ENCODE measurements at places on chromosomes 16 and 17.

DNA sequence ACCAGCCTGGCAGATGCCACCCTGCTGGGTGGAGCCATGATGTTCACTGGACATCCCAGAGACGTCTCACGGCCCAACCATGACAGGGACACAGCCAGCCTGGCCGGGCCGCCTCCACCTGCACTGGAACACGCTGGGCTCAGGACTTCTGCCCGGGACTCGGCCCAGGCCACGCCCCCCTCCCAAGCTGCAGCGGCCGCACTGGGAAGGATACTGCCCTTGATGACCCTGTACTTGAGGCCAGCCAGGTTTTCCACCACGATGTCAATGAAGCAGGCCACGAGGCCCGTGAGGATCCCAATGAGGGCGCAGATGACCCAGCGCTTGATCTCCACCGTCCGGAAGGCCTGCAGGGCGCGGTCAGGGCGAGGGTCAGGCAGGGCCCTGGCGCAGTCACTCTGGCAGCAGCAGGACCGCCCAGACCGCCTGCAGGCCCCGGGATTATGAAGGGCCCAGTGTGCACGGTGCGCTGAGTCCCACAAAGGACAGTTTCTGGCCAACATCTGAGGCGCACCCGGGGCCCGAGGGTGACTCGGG is 14.2 kb downstream of the CLCN7 start:
- no peak for DNase-seq

- no peak for DNase-seq
Observed at GRCh38 chr17:49986396-49987289, 8.4 kb downstream of the DLX3 start.

- no peak for DNase-seq
Observed at GRCh38 chr17:11300738-11301137, 59.7 kb downstream of the SHISA6 start.

DNA sequence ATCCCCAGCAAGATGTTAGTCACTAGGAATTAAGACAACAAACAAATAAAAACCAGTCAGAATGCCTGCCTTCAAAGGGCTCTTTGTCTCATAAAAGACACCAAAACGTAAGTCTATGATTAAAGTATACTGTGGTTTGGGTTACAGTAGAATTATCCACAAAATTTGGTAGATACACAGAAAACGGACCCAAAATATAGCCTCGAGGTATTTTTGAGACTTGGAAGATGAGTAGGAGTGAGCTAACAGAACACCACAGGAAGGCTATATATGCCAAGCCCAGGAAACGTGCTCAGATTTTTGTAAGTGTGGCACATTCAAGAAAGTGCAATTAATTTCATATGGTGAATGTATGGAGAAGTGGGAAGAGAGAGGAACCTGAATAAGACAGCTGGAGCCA is 831.4 kb downstream of the CDH11 start:
- DNase-seq = no peak

DNA sequence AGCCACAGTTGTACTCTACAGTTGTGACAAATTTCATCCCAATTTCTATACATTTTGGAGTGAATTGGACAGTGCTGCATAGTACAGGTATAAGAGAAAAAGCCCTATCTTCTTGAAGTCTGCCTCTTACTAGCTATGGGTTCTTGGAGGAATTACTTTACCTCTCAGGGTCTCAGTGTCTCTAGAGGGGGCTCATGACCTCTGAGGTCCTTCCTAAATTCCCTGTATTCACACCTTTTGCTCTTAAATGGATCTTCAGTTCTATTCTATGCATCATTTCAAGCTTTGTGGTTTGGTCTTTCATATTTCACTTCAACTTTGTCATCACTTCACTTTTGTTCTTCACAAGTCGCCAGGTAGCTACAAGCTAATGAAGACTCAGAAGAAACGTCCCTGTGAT is 71.2 kb upstream of the ERCC4 start:
- DNase-seq = no peak

- DNase-seq = no peak
Observed at GRCh38 chr16:4685776-4686496, 7.4 kb upstream of the NUDT16L1 start.

DNA sequence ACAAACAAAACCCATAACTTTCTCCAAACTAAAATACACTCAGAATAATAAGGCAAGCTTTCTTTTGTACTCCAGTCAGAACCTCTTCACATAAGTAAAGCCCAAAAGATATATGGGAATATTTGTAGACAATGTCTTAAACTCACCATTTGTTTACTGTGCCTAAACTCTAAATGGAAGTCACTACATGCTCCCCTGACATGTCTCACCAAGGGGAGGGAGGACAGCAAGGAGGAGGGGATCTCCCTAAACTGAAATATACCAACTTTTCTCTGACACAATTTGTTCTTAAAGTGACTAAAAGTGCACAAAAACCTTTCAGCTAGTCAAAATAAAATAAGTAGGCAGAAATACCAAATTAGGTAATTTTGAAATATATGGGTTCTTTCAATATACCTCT is 38.5 kb downstream of the GRB7 start:
- DNase-seq = no peak

DNA sequence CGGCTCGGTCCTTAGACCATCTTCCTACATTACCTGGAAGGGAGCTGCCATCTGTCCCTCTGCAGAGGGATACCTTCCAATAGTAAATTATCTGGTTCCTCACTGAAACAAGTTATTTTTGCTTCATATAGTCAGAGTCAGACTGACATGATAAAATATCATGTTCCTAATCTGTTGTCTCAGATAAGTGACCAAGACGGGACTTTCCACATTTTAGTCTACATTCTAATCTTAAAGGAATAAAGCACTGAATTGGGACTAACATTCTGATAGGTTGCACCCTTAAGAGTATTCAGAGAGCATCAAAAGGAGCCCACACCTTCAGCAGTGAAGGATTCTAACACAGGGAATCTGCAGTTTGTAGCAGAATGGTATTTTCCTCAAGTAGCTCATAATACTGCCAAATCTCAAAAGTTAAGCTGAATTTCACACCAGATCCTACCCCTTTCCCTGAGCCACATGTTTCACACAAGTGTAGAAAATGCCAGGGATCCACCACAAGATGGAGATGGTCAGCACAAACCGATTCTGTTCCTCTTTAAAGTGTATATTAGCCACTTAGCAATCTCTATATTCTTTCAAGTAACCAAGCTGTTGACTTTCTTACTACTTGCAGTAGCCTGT is 13.4 kb downstream of the GINS2 start:
- no peak for DNase-seq

DNA sequence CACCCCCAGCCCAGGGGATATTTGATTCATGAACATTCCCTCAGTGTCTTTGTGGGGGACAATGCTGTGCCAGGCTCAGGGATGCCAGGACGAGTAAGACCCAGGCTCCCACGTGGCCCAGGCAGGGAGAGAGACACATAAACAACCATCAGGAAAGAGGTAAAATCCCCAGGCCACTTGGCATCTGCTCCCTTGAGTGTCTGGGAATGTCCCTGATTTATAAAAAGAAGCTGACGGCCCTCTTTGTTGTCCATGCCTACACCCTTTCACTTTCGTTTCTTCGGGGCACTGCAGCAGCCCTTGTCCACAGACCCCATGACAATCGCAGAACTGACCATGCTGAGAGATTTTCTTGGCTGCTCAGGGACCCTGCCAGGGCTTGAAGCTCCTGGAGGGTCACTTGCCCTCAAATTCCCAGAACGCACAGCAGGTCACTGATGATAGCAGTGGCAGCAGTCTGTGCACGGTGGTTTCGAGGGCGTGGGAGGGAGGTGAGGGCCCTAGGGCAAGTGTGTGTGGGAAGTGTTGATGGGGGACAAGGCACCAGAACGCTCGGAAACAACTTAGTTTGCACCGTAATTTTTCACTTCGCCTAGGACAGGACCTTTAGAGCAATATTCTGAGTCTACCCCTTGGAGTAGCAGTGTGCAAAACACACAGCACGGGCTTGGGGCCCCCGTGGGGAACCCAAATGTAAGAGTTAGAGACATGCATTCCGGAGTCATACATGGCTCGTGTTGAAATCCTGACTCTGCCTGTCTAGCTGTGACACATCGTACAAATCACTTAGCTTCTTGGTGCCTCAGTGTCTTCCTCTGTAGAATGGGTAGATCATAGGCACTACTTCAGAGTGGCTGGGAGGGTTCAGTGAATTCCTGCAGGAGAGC is 4.7 kb downstream of the NOD2 start:
- DNase-seq = no peak

DNA sequence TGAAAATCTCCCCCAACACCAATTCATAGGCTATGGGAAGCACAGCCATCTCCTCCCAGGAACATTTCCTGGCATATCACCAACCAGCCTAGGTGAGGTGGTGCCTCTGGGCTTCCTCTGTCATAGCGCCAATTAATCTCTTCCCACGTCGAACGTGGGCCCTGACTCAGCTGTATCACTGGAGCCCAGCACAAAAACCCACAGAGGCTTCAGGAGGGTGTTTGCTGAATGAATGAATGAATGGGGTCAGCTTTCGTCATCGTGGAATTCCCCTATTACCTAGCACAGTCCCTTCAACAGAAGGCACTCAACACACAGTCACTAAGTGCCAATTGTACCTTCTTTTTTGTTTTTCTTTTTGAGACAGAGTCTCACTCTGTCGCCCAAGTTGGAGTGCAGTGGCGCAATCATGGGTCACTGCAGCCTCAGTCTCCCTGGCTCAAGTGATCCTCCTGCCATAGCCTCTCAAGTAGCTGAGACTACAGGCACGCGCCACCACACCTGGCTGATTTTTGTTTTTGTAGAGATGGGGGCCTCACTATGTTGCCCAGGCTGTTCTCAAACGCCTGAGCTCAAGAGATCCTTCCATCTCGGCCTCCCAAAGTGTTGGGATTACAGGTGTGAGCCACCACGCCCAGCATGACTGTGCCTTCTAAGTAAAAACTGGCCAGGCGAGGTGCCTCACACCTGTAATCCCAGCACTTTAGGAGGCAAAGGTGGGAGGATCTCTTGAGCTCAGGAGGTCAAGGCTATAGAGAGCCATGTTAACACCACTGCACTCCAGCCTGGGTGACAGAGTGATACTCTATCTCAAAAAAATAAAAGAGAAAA is 4.1 kb downstream of the ZNF688 start:
- no peak for DNase-seq

- no peak for DNase-seq
Observed at GRCh38 chr17:35238821-35239220, 4.1 kb upstream of the SLFN5 start.

GRCh38 chr17:74543891-74544760 is 1.8 kb downstream of the CD300C start:
- no peak for DNase-seq

- DNase-seq = peak; percentile 82
Observed at GRCh38 chr17:68101075-68101986, 65.8 kb downstream of the KPNA2 start.

DNA sequence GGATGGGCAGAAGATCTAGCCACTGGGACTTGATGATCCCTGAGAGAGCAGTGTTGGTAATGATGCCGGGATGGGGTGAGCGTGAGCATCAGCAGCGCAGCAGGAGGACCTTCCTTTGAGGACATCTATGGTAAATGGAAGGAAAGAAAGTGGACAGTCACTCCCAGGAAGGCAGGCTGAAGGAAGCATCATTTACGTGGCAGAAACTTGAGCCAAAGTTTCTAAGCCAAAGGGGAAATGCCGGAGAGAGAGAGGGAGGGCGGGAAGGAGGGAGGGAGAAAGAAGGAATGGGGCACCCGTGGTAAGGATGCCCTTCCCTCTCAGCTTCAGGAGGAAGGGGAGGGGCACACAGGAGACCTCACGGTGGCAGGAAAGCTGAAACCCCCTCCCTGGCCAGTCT is 86.3 kb upstream of the CACNG5 start:
- no peak for DNase-seq

- DNase-seq = no peak
Observed at GRCh38 chr16:11869353-11870228, 18.2 kb upstream of the RSL1D1 start.

DNA sequence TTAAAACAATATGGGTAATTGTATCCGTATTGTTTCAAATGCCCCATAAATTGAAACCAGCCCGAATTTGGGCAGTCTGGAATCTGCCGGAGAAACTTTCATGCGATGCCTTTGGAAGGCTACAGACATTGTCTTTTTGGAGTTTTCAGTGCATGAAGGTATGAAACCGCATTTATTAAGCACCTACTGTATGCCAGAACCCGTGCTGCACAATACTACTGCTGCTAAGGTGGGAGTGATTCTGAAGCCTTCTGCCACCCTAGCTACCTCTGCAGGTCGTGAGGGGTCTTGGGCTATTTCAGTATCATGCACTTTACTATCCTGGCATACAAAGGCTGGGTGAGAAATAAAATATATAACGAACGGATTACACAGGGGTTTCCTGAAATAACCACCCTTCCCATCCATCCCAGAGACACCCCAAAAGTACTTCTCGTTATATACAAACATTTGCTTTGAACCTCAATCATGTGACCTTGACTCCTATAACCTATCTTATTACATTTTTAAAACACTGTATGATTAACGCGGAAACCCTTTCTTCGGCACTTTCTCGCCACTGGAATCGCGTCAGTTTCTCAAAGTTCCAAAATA is 1.0 kb upstream of the MSI2 start:
- no peak for DNase-seq

DNA sequence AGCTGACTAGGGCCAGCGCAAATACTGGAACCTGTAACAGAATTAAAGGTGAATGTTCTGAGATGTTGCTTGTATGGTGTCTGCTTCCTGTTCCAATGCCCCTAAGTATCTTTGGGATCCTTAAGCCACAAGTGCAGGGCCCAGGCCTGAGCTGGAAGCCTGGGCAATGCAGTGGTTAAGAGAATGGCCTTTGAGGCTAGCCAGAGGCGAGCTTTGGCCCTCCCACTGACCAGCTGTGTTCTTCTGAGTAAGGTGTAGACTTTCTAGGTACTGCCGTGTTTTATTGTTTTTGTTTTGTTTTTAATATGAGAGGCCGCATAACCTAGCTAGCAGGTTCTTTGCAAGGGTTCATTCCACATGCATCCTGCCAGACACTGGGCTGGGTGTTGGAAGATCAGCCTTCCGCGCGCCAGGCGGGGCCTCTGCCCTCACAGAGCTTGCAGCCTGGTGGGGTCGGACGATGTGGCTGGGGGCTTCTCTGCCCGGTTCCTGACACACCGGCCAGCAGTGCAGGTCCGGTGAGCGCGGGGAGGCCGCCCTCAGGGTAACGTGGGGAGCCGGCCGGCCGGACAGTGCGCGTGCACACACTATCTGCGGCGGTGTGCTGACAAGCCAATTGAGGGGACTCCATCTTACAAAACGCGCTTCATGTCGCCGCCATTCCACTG is 551 bp upstream of the MLX start:
- no peak for DNase-seq

GRCh38 chr16:53695070-53695469 is 8.6 kb downstream of the RPGRIP1L start:
- DNase-seq = no peak

DNA sequence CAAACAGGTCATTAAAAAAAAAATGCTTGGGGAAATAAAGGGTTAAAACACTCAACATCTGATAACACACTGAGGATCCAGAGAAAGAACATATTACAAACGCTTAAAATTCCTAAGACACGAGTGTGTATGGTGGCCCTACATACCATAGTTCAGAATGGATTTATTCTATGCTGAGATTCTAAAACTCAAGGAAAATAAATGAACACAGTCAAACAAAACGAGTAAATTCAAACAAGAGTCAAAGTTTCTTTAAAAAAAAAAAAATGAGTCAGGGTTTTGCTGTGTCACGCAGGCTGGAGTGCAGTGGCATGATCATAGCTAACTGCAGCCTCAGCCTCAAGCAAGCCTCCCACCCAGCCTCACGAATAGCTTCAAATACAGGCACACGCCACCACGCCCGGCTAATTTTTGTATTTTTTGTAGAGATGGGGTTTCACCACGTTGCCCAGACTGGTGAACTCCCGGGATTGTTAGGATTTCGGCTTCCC is 17.4 kb downstream of the CRK start:
- DNase-seq = no peak
